ENCODE measurements at places on chromosomes 16 and 17. TPM values are rescaled to one million over a fixed set of nuclear protein-coding genes. Genes with fewer than 3 reads are reported as not detected.

The IGF2BP1 gene
- 2.4 TPM for total RNA-seq

GRCh38 chr17:80082403-80083135 is 18.8 kb upstream of the GAA start:
- no peak overlapping the region for H3K27ac ChIP-seq
- no peaks in the 10 kb centered on the region for H3K27me3 ChIP-seq
- no peak overlapping the region for H3K4me3 ChIP-seq
- no peaks in the 10 kb centered on the region for H3K4me1 ChIP-seq

DNA sequence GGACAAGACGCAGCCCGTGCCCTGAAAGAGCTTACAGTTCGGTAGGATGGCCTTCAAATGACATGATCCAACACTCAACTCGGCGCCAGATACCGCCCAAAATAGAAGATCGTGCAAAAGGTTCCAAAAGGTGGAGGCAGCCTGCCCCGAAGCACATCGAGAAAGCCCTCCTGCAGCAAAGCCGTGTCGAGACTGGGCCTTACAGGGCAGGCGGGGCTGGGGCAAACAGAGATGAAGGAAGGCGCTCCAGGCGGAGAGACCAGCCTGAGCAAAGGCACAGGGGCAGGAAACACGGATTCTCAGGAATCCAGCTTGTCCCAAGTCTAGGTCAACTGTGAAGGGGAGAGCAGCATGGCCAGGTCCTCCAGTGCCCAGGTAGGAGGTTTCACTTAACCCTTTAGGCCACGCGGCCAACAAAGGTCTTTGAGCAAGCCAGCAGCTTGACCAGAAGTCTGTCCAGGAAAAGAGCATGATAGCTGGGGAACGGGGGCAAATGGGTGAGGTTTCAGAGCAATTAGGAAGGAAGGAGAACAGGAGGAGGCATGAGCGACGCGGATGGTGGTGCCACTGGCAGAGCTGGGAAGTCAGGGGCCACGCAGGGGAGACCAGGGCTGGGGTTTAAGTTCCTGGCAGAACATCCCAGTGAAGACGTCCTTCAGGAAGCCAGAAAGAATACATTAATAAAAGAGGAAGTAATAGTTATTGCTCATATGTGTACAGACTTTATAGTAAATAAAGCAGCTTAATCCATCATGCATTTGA is 21.2 kb upstream of the EIF1 start:
- H3K27me3 ChIP-seq: no peaks in the 10 kb centered on the region
- peak overlapping the region; percentile 65 for H3K4me3 ChIP-seq
- no peaks in the 10 kb centered on the region for H3K36me3 ChIP-seq
- H3K27ac ChIP-seq: peak overlapping the region; percentile 67
- H3K4me1 ChIP-seq: peaks cover 42% of the 10 kb centered on the region

The CES3 gene
- total RNA-seq: 1.9 TPM

The ZDHHC1 gene
- total RNA-seq: 0.77 TPM

Data from GM12878 (cell line).